ENCODE measurements at places on chromosomes 4 and X.

DNA sequence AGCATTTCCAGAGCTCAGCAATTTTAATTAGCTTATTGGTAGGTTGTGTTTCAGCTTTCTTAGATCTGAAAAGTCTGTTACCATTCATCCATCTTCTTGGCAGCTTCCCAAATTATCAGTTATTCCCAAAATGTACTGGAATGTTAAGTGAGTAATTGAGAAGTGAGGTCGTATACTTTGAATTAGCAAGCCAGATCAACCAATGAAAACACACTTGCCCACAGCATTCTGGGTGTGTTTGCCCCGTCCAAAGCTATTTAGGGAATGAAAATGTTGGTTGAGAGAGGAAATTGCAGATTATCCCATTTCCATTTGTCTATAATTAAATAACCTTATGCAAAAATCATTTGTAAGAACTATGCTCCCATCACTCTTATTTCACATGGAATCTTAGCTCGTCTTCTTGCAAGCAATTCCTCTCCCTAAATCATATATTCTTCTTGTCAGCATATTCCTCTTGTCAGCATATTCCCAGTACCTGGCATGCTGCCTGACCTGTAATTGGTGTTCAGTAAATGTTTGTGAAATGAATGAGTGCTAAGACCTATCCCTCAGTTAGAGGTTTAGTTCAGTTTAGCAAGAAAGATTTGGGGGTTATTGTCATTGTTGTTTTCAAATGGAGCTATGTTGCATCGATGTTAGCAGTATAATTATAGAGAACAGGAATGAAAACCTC lies 23.3 kb upstream of the ANTXR2 start:
- DNase-seq = no peak

- no peak for DNase-seq
These were observed 37.7 kb downstream of the JADE1 start for GRCh38 chr4:128847082-128847724.

GRCh38 chr4:1795299-1796195 lies 2.5 kb downstream of the FGFR3 start:
- DNase-seq = no peak

GRCh38 chr4:34183926-34184325 lies 2060.4 kb downstream of the ARAP2 start:
- DNase-seq = no peak

DNA sequence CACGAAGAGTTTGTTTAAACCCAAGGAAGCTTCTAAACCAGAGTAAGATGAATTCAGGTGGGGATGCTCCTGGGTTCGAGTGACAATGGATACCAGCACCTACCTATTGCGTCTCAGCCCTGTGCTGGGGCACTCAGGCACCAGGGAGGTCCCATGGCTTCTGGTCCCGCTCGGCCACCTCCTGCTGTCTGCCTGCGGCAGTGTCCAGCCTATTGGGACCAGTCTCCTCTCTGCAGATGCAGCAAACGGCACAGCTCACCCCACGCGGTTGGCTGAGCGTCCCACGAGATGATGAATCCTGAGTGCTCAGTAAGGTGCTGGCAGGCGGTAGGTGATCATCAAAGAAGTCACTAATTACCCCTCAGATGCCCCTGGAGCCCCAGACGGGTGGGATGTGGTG lies 75.2 kb downstream of the ACOX3 start:
- DNase-seq = no peak

DNA sequence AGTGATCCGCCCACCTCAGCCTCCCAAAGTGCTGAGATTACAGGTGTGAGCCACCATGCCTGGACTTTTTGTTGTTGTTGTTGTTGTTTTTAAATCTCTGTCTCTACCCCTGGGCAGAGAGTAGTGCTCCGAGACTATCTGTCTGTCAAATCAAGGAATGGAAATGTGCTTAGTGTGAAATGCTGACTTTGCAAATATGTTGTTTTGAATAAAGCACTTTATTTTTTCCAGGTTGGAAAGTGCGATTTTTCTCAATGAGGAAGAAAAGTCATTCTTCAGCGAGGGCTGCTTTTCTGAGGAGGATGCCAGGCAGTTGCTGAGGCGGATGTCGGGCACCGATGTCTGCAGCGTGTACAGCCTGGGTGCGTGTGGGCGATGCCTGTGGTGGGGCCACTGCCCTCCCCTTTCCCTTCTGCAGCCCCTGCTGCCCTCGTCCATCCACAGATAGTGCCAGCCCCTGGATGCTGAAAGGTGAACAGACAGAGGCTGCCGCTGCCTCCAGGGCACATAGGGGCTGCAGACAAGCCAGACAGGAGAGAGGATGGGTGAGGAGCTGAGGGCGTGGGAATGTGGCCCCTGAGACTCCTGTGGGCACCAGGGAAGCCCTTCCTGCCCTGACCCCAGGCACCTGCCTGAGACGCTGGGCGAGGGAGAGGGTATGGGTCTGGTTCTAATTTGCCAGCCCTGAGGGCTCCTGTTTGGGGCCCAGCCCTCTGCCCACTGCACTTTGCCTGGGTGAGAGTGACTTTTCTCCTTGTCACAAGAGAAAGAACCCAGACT lies 23.7 kb downstream of the SH3TC1 start:
- no peak for DNase-seq

GRCh38 chrX:7133050-7133440 lies 14.5 kb upstream of the STS start:
- DNase-seq = no peak

GRCh38 chr4:132572210-132572609 lies 576.9 kb upstream of the PCDH10 start:
- no peak for DNase-seq

- no peak for DNase-seq
These were observed 250.3 kb upstream of the FAM47A start for GRCh38 chrX:34382416-34382815.

GRCh38 chr4:119490335-119490734 lies 138.3 kb downstream of the PDE5A start:
- no peak for DNase-seq

DNA sequence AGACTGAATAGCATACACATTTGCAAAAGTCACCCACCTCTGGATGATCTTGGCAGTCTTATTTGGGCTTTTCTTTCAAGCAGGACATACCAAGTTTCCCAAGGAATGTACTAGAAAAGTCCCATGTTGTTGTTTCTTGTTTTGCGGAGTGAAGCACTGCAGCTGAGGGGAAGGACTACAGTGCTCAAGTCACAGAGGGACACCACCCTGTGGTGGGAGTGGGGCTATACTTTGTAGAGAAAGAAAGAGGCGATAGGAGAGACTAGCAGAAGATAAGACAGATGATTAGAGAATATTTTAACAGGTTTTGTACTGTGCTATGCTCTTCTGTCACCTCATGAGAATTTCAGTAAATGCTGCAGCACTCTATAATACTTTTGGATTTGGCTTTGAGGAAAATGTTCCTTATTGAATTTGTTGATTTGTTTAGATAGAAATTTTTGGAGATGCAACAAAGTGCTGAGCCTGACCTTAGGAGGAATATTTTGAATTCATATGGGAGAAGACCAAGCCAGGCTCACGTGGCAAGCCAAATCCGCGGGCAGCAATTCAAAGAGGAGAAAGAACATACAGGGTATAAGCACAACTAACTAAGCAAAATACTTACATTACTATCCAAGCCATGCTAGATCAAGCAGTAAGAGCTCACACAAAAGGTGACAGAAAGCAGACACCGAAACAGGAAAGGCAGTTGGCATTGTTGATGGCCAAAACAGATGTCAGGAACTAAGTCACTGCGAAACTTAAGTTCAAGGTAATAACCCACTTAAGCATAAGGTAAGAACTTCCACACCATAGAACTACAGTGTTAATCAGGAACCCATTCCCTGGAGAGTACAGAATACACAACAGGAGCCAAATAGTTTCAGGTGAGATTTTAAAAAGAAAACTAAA lies 280.3 kb upstream of the INTU start:
- DNase-seq = no peak

DNA sequence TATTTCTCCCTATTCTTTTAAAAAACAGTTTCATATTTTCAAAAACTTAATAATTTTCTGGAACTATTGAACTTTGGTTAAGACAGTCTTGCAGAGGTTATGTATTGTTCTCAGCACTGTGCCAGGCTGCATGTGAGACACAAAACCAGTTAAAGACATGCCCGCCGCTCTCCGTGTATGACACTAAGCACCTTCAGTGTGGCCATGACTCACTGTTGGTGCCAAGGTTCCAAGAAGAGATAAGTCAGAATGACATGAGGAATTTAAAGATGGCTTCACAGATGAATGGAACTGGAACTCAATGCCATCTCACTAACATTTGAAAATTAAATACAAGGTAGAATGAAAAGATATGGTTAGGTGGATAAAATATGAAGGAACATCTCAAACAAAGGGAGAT lies 525.5 kb upstream of the ZFP42 start:
- no peak for DNase-seq

- no peak for DNase-seq
These were observed 59.8 kb downstream of the ANK2 start for GRCh38 chr4:113109106-113109718.

GRCh38 chr4:104486716-104487504 lies 7.8 kb downstream of the CXXC4 start:
- no peak for DNase-seq

Measured in head of caudate nucleus (tissue), 42 donors.